GM03348 (cell line): ENCODE measurements at places on chromosomes 3 and 15.

- DNase-seq: no peak
Measured at GRCh38 chr15:81930582-81931369, 115.0 kb downstream of the MEX3B start.

- peak; percentile 37 for DNase-seq
Measured at GRCh38 chr3:134211797-134212196, 38.9 kb downstream of the RYK start.

GRCh38 chr3:81568378-81568777 lies 193.1 kb downstream of the GBE1 start:
- no peak for DNase-seq

- no peak for DNase-seq
Measured at GRCh38 chr3:68057637-68058320, 403.4 kb upstream of the SUCLG2 start.

- peak; percentile 51 for DNase-seq
Measured at GRCh38 chr15:25875566-25875965, 12.4 kb upstream of the ATP10A start.

DNA sequence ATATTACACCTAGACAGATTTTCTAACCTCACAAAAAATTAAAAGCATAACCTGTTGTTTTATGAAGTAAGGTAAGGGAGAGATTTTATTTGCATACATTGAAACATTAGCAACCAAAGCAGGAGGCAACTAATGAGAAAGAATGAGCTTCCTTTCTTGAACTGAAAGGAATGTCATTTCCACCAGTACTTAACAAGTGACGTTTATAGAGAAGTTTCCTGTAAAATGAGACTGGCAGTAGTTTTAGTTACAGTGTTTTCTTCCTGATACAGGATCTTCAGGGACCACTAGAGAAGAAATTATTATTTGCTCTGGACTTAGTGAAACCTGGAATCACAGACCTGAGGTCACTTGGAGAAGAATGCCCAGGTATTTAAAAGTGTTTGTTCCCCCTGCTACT lies 27.4 kb upstream of the FRMD5 start:
- no peak for DNase-seq

GRCh38 chr15:90645873-90646575 lies 71.1 kb upstream of the BLM start:
- peak; percentile 31 for DNase-seq

- DNase-seq: no peak
Measured at GRCh38 chr15:44910981-44911625, 45.4 kb upstream of the TERB2 start.

DNA sequence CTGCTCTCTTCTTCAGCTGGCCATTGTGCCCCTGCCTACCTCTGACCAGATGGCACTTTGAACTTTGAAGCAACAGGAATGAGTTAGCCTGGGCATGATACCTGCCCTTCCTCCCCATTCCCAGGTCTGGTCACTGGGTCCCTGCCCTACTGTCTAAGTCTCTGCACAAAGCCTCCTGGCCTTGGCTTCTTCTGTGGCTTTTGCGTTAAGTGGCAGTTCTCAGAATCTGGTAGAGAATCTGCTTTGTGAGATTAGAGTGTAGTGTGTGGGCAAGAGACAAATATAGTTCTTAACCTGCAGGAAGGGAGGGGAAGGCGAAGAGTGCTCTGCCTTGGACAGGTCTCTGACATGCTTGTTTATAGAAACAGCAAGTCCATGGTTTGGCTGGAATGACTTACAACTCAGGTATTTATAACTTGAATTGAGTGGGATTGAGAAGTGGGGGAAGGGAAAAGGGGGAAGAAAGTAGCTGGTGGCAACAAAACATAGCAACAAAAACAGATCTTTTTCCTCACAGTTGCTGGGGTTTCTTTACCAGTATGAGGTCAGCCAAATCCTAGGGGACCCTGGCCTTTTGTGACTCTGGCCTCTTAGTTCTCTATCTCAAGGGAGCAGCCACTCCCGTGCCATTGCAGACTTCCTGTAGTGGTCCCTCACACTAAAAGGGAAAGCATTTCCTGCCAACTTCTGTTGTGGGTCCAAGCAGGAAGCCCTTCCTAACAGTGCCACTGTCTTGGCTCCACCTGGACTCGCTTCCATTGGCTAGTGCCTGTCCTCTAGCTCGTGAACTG lies 16.7 kb downstream of the MAPKBP1 start:
- DNase-seq: peak; percentile 38

- no peak for DNase-seq
Measured at GRCh38 chr3:124318656-124319055, 326.7 kb upstream of the ROPN1 start.

DNA sequence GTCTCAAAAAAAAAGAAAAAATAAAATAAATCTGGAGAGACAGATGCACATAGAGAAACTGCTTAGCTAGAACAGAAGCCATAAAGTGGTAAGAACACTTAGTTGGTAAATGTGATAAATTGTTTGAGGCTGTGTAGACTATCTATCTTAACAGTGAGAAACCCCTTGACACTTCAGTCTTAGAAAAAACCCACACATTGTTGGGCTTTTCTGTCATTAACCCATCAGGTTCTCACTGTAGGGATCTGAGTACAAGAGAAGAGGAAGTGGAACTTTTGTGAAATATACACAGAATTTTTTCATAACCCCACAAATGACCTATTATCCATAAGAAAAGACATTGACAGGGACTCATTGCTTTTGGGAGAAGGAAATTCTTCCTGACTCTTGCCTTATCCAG lies 24.4 kb downstream of the TP63 start:
- no peak for DNase-seq

GRCh38 chr3:147705651-147706051 lies 296.5 kb downstream of the ZIC1 start:
- no peak for DNase-seq

DNA sequence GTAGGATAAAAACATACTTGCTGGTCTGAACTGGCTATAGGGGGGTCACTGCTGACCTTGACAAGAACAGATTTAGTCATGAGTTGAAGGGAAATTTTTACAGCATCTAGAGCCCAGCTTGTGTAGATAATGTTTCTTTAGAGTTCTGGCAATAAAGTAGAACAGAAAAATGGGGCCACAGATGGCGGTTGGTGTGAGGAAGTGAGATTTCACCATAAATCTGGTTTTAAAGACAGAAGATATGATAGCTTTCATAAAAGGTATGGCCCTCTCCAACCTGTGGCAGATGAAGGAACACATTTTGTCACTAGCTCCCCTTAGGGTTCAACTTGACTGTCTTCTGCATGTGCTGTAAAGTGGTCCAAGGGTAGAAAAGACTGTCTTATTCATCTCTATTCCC lies 24.3 kb upstream of the IMPDH2 start:
- no peak for DNase-seq

DNA sequence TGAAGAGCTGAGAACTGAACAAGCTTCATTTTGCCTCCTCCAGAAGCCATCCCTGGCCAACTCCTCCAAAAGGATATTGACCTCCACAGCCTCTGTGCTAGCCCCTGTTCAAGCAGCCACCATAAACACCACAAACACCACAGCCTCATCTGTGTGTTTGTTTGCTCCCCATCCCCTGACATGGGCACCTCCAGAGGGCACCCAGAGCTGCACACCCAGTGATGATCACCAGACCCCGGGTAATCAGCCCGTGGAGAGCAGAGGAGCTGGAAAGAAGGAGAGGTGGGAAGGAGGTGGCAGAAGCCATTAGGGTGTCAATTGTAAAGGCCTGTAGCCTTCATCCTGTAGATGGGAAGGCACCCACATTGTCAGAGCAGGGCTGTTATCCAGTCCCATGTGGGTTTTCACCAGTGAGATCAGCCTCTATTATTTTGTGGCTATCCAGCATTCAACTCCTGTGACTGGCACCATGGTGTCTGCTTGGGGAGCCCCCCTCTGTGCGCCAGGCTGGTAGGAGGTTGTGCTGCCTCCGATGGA lies 6.8 kb upstream of the WNT7A start:
- DNase-seq: no peak

DNA sequence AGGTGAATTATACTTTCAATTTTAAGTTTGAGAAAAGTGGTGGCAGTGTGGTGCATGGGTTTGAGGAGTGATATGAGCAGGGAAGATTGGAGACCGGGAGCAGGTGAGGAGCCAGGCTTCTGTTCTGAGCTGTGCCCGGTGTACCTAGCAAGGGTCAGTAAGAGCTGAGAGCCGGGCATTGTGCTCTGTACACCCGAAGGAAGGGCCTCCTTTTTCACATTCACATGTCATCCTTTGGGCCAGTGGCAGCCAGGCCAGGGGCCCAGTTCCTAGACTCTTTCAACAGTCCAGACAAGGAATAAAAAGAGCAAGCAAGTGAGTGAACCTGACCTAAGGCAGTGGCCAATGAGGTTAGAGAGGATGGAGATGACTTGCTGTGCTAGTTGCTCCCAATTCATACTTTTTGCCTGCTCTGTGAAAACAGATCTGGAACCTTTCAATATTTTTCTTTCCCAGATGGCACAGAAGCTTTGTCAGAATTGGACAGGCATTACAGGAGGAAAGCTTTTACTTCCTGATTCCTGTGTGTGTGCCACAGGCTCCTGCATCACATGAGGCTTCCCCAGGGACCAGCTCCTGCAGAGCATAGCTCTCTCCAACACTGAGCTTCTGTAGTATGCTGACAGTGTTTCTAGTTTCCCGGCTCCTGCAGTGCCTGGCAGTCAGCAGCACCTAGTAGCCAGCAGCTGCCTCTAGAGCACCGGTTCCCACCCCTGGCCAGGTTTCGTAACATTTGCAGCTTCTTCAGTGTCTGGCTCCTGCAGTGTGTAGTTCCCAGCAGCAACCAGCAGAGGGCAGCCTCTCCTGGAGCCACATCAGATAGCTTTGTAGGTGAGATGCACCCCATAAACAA lies 5.3 kb upstream of the TRA2B start:
- DNase-seq: peak; percentile 84

DNA sequence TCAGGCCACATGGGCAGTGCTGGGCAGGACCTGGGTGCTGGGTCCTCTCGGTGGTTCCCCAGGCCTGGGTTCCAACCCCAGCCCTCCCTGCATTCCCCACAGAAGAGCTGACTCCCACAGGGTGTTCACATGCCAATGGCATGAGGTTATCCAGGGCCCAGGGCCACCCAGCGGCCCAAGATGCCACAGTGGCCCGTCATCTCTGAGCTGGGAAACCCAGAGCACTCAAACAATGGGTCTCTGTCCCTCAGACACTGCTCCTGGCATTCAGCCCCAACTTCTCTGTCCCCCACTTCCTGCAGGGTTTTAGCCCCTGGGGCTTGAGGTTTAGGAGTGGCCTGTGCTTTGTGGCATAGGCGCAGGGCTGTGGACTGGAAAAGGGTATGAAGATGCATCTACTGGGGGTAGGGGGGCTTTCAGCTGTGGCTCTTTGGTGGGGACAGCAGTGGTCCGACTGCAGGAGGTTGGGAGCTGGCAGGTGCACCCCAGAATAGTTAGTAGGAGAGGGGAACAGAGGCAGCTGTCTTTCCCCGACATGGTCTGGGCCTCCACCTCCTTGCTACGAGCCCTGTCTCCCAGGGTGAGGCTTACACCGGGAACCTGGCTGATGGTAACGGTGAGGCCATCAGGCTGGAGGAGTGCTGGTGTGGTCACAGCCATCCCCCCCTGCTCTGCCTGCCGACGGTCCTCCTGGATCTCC lies 1.7 kb downstream of the CCDC9B start:
- peak; percentile 90 for DNase-seq

DNA sequence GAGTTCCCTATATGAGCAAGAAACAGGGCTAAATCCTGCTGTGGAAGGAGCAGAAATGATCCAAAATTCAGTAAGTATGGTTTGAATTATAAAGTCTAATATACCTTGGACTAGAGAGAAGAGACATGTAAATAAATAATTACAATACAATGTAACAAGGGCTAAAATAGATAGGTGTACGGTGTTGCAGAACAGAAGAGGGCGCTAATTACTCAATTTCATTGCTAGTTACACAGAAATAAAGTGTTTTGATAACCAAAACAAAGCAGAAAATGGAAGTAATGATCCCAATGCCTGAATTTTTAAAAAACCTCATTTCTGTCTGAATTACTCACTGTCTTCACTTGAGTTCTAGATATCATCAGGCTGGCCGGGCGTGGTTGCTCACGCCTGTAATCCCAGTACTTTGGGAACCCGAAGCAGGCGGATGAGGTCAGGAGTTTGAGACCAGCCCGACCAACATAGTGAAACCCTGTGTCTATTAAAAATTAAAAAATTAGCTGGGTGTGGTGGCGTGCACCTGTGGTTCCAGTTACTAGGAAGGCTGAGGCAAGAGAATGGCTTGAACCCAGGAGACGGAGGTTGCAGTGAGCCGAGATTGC lies 8.3 kb upstream of the PLCH1 start:
- peak; percentile 42 for DNase-seq

- DNase-seq: no peak
Measured at GRCh38 chr15:63234451-63234870, 42.9 kb upstream of the APH1B start.

DNA sequence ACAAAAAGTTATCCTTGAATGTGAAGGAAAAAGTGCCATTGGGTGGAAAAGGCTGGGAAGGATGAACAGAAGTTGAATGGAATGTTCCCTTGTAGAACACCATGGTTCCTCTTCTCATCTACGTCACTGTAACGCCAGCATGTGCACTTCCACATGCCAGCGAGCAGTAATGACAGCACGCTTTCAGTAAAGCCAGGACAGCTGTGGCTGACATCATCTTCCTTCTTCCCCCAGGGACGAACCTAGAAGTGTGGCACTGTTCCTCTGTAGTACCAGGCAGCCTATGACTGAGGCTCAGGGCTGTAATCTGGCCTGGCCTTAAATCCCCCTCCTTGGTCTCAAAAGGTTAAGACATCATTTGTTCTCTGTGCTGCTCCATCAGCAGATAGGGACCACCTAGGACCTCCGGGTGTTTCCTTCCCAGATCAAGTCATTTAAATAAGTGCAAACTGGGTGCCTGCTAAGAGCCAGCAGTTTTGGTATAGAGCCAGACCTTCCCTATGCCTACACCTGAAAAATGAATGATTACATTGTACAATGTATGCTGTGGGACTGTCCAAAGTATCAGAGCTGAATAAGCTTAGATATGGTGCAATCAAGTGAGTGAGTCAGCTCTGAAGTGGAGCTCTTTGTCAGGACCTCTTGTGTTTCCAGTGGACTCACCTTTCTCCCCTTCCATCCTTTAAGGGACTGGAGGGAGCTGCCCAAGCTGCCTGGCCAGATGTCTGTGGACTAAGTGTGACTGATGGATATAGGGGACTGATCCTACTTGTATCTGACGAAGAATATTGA lies 5.6 kb upstream of the SRPRB start:
- no peak for DNase-seq

- DNase-seq: no peak
Measured at GRCh38 chr15:88610701-88611231, 10.4 kb upstream of the AEN start.

- DNase-seq: peak; percentile 61
Measured at GRCh38 chr3:150236316-150237082, 171.6 kb upstream of the TSC22D2 start.

GRCh38 chr3:48543271-48543866 lies 13.2 kb downstream of the PFKFB4 start:
- peak; percentile 46 for DNase-seq

GRCh38 chr15:47768735-47769134 lies 51.4 kb downstream of the SEMA6D start:
- DNase-seq: no peak
